ENCODE measurements at places on chromosomes 16 and 17. TPM values are rescaled to one million over a fixed set of nuclear protein-coding genes. Genes with fewer than 3 reads are reported as not detected.

The FOXF1 gene
- not detected for total RNA-seq

The KRTAP4-3 gene
- not detected for total RNA-seq

The KCNH6 gene
- not detected for total RNA-seq

- no peaks in the 10 kb centered on the region for H3K27me3 ChIP-seq
- H3K36me3 ChIP-seq = no peaks in the 10 kb centered on the region
- DNase-seq = no peak
- H3K4me3 ChIP-seq = no peak overlapping the region
Observed at GRCh38 chr16:50667497-50668367, 13.4 kb downstream of the SNX20 start.

- H3K4me3 ChIP-seq = no peak overlapping the region
- no peaks in the 10 kb centered on the region for H3K36me3 ChIP-seq
- H3K27me3 ChIP-seq = no peaks in the 10 kb centered on the region
- H3K4me1 ChIP-seq = no peaks in the 10 kb centered on the region
- DNase-seq = no peak
- H3K27ac ChIP-seq = no peak overlapping the region
Observed at GRCh38 chr16:7227229-7227721, 105.4 kb upstream of the RBFOX1 start.

DNA sequence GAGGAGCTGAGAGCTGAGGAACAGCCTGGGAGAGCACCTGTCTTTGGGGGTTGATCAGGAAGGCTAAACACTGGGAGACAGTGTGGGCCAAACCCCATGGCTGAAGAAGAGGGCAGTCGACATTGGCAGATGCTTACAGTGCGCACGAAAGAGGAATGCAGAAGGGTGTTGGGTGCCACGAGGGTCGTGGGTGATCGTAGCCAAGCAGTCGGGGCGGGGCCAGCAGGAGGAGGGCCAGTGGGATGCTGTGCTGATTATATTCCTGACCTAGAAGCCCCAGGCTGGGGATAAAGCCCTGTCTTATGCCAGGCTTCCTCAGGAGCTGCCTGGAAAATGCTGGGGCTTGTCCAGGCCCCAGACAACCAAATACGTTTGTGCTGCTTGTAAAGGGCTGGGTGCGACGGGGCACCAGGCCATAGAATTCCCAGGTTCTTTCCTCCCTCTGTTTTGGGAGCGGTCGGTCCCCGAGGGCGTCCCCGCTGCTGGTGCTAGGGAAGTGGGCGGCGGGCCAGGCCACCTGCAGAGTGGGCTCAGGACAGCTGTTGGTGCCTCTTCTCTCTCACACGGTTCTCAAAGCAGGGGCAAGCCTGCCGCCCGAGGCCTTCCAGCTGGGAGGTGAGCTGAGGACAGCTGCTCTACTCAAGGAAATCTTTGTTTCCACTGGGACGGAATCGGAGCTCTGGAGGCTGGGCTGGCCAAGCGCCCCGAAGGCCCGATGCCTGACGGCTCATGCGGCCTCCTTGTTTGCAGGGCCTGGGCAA, 10.0 kb downstream of the C1QTNF1 start:
- no peak for DNase-seq
- no peaks in the 10 kb centered on the region for H3K27me3 ChIP-seq
- H3K27ac ChIP-seq = peak overlapping the region; percentile 58
- no peak overlapping the region for H3K4me3 ChIP-seq

DNA sequence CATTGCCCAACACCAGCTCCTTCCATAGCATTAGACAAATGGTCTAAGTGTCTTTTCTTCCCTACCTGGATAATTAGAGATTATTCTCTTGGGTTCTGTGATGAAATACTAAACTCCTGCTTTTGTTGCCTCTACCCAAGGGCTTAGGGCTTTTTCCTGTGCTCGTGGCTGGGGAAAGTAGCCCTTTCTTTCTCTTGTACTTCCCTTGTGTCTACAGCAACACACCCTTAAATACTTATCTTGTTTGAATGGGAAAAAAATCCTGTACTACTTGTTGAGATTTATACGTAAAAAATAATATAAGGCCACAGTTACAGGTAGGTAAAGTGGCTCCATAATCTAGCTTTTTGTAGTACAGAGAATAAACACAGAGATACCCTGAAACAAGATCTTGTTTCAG, 7.0 kb upstream of the NACA2 start:
- no peaks in the 10 kb centered on the region for H3K4me1 ChIP-seq
- DNase-seq = no peak

- H3K4me1 ChIP-seq = no peaks in the 10 kb centered on the region
- H3K27ac ChIP-seq = no peak overlapping the region
- no peaks in the 10 kb centered on the region for H3K36me3 ChIP-seq
- no peak for DNase-seq
- no peak overlapping the region for H3K4me3 ChIP-seq
Observed at GRCh38 chr16:26053889-26054288, 362.1 kb downstream of the HS3ST4 start.

DNA sequence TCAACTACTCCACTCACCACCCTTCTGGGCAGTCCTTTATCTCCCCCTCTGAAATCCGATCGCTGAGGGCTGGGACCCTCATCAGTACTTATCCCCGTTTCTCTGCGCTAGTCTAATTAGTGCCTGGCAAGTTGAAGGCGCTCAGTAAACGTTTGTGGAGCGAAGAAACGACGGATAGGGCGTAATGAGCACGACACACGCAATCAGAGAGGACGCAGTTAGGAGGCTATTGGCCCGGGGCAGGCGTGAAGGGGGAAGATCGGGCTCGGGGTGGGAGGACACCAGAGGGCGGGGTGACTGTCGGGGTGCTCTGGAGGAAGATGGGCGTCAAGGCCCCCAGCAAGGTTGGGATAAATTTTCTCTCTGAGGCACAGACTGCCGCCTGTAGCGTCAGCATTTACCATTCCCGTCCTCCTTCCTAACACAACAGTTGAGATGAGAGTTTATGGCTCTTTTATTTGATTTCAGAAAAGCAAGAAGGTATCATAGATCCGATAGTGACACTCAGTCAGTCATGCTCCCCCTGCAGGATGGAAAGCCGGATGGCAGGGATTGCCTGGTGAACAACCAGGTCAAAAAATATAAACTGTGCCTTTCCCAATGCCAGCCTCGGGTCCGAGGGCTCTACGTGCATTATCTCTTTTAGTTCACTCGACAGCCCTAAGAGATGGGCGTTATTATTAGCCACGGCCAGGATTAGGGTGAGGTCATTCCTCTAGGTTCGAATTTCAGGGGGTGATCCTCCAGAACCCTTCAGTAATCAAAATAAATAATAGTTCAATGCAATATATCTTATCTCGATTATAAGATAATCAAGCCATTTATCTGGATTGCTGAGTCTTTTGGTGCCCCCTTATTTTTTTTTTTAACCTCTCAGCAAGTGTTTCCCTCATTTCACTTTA, 9.5 kb upstream of the ARL4D start:
- H3K36me3 ChIP-seq = no peaks in the 10 kb centered on the region
- H3K4me1 ChIP-seq = peaks cover 9% of the 10 kb centered on the region
- peak overlapping the region; percentile 88 for H3K4me3 ChIP-seq
- H3K27ac ChIP-seq = peak overlapping the region; percentile 96
- DNase-seq = peak; percentile 85
- no peaks in the 10 kb centered on the region for H3K27me3 ChIP-seq

DNA sequence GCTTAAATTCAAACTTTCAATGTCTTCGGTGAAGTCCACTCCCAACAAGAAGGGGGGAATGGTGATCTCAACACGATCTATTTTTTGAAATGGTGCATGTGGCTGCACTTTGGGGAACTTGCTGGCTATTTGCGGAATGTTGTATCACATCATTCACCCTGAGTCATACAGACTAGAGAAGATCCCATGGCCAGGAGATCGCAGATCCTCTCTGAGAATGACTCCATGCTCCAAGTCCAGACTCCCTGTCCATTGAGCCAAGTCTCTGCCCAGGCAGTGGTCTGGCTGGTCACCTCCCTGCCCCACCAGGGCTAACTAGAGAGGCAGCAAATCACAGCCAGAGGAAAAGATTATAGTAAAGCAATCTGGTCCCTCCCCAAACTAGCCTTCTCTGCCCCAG, 120.6 kb downstream of the XYLT1 start:
- no peak for DNase-seq
- H3K36me3 ChIP-seq = no peaks in the 10 kb centered on the region
- no peak overlapping the region for H3K4me3 ChIP-seq
- H3K27me3 ChIP-seq = no peaks in the 10 kb centered on the region
- no peak overlapping the region for H3K27ac ChIP-seq

DNA sequence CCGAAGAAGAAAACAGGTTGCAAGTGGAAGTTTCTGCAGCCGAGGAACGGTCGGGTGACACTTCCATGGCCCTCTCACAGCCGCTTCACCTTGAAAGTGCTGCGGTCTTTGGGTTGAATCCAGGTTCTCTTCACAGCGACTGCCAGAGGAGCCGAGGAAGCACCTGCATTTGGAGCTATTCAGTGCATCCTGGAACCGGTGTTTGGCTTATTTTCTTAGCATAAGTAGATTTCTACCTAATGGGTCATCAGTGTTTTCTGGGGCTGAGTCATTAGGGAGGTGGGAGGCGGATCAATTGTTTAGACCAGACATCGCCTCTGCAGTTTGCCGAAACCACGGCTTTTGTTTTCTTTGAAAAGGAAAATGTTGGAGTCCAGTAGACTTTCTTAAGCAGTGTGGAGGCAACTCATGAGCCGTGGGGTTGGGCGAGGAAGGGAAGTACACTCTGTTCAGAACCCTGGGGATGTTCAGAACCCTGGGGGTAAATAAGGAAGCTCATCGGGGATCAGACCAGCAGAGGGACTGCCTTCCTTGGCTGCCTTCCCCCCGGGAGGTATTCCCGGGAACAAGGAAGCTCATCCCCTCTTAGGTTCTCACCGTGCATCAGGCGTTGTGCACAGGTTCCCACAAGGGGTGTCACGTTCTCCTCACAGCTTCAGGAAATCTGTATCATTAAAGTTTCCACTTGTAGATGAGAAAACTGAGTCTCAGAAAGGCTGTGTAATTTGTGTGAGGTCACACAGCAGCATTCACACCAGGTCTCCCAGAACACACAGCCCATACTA, 361.5 kb downstream of the SNX29 start:
- DNase-seq = no peak
- no peak overlapping the region for H3K27ac ChIP-seq
- H3K4me1 ChIP-seq = peaks cover 9% of the 10 kb centered on the region
- H3K36me3 ChIP-seq = no peaks in the 10 kb centered on the region

DNA sequence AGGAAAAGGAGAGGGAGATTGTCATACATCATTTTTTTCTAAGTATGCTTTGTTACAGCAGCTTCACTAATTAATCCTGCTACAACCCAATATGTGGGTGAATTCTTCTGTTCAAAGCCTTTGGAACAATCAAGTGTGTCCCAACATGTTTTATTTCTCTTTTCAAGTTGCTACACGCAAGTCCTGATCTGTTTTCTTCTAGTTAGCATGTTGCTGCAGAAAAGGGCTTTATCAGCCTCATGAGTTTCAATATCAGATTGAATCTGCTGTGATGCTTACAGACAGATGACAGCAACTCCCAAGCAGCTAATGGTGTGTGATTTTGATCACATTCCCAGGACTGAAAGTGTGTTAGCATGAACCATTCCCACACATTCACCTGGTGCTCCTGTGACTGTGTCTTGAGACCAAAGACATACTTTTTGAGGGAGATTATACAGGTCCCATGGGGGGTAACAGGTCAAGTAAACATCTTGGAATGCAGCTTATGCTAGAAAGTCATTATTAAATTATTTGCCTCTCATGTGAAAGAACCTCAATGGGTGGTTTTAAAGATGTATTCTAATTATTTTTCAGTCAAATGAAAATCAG, 96.9 kb upstream of the KCNJ16 start:
- H3K4me1 ChIP-seq = no peaks in the 10 kb centered on the region
- no peaks in the 10 kb centered on the region for H3K27me3 ChIP-seq
- no peak overlapping the region for H3K27ac ChIP-seq
- DNase-seq = no peak
- no peak overlapping the region for H3K4me3 ChIP-seq
- H3K36me3 ChIP-seq = no peaks in the 10 kb centered on the region

DNA sequence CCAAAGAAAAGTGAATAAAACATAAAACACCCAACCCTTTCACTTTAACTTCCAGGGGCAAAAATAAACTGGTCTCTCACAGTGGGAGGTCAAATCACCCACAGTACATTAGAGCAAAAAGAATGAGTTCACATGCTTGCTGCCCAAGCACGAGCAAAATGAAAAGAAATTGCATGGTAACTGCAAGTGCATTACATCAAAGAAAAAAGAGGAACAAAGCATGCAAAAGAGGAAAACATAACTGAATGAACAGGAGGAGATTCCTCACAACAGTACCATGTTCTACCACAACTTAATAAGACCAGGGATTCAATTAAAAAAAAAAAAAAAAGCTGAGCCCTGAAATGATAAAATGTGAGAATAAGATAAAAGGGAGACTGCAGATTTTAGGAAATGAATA, 12.3 kb downstream of the DNAH2 start:
- no peak overlapping the region for H3K27ac ChIP-seq
- H3K4me1 ChIP-seq = no peaks in the 10 kb centered on the region
- no peaks in the 10 kb centered on the region for H3K27me3 ChIP-seq
- H3K4me3 ChIP-seq = no peak overlapping the region
- DNase-seq = no peak

GRCh38 chr17:69445132-69445531, 30.6 kb downstream of the MAP2K6 start:
- H3K27me3 ChIP-seq = no peaks in the 10 kb centered on the region
- no peak for DNase-seq
- no peak overlapping the region for H3K4me3 ChIP-seq
- no peaks in the 10 kb centered on the region for H3K36me3 ChIP-seq
- H3K4me1 ChIP-seq = peaks cover 40% of the 10 kb centered on the region

DNA sequence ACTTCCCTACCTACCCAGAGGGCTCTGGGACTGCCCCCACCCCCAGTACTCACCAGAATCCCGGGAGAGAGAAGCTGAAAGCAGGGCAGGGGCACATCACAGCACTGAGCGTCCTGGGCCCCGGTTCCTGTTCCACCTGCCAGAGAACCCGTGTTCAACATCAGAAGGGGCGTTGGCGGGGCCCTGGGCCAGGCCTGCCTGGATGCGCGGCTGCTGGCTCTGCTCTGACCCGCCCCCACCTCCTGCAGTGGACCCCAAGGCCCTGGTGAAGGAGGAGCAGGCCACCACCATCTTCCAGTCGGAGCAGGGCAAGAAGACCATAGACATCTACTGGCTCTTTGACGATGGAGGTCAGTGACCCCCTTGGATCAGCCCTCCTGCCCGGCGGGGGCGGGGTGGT, 27.7 kb downstream of the SLC12A3 start:
- H3K4me1 ChIP-seq = no peaks in the 10 kb centered on the region
- no peak overlapping the region for H3K27ac ChIP-seq
- no peak for DNase-seq
- no peak overlapping the region for H3K4me3 ChIP-seq
- no peaks in the 10 kb centered on the region for H3K36me3 ChIP-seq
- no peaks in the 10 kb centered on the region for H3K27me3 ChIP-seq

DNA sequence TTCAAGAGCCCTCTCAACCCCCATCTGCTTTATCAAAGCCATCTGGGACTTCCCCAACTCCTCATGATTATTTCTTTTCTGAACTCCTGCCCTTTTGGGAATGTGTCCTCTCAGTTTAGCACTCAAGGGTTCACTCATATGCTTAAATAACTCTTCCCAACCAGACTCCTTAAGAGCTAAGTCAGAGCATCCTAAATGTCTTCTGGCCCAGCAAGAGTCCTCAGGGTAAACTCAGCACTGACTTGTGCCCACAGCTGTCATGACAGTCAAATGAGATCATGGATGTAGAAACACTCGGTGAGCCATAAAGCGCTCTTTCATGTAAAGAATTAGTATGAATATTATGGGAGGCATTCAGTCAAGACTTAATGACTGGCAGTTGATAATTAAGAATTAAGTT, 85.9 kb downstream of the TEX14 start:
- H3K27ac ChIP-seq = no peak overlapping the region
- H3K4me3 ChIP-seq = no peak overlapping the region
- no peak for DNase-seq

GRCh38 chr16:28298511-28298878, 6.2 kb downstream of the SBK1 start:
- H3K4me1 ChIP-seq = peaks cover 16% of the 10 kb centered on the region
- no peaks in the 10 kb centered on the region for H3K36me3 ChIP-seq
- no peak for DNase-seq
- no peak overlapping the region for H3K4me3 ChIP-seq
- H3K27me3 ChIP-seq = no peaks in the 10 kb centered on the region

Data from gastrocnemius medialis (tissue), 4 donors.